ENCODE measurements at places on chromosomes 12 and 14. TPM values are rescaled to one million over a fixed set of nuclear protein-coding genes. Genes with fewer than 3 reads are reported as not detected.

DNA sequence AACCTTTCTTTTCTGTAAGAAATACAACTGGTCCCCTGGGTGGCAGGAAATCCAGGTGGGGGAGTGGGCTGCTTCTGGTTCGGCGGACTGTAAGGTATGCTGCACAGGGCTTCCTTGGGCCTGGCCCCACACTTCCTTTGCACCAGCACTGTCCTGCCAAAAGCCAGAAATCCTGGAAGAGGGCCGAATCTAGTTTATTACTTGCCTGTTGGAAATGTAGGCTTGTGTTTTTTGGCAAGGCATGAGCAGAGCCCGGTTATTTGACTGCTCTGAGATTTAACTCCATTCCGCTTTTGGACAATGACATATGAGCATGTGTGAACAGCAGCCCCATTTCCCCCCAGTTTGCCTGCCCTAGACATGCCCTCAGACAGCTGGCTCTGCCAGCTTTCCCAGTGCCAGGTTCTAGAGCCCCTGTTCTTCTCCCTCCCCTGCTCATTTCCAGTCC, 86.6 kb downstream of the BORCS5 start:
- DNase-seq, result no peak

- no peak for DNase-seq
These were observed 674.1 kb upstream of the ATXN7L3B start for GRCh38 chr12:73863546-73863945.

DNA sequence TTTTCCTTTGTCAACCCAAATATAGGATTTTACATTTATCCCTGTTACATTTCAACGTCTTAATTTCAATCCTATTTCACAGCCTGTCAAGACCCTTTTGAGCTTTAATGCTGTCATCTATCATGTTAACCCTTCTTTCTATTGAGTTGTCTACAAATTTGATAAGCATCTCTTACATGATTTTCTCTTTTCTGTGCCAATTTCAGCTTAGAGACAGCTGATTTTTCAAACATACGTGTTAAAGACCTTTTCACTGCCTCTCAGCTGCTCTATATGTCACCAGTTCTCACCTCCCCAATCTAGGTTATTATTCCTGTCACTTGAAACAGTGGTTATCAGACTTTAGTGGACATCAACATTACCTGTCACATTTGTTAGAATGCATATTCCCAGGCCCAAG, 181.3 kb downstream of the GXYLT1 start:
- DNase-seq, result no peak

DNA sequence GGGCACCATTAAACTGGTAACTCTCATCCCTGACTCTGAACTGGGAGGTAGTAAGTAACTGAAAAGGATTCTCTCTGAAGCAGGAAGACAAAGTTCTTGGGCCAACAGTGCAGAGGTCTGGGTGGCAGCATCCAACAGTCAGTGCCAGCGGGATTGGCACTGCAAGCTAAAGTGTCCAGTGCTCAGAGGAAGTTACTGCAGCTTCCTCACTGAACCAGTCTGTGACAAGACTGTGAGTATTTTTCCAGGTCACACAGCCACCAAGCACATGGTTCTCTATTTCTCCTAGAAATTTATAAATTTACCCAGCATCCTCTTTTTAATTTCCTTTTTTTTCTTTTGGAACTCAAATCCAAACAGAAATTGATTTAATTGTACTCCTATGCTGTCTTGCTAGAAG, 81.6 kb upstream of the FAR2 start:
- no peak for DNase-seq

DNA sequence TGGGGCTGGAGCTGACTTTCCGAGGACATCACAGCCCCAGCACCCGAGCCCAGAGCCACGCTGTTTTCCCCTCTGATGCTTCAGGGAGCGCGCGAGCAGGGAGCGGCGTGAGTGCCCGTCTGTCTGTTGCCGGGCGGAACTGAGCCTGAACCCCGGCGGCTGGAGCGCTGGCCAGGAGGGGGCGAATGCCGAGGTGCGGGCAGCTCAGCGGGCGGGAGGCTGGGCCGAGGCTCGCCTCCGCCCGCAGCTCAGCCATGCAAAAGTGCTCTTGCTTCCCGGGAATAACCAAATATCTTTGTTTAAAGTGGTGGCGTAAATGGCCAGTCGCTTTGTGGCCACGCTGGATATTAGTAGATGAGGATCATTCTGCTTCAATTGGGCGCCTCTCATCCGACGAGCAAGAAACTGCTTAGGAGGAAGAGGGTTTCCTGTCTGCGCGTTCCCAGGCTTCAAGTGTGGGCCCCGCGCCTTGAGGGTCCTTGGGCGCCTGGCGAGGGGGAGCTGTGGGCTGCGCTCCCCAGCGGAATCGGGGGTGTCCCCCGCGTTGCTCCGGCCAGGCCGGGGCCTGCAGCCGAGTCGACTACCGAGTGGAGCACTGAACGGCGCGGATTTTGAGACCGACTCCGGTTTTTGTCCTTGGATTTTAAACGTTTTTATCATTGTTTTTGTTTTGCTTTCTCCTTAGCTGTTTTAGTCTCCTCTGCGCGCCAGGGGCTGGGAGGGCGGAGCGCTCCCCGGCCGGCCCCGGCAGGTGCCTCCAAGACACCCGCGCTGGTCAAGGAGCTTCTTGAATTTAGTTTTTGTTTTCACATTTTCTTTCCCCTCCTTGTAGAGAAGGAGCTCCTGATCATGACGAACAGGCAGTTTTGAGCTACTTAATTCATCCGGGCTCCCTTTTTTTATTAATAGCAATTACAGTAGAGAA, 831 bp upstream of the NKX2-1 start:
- no peak for DNase-seq

Gene RND1
- 0.36 TPM for polyA plus RNA-seq

Gene ARHGAP9
- polyA plus RNA-seq, result 1.2 TPM

DNA sequence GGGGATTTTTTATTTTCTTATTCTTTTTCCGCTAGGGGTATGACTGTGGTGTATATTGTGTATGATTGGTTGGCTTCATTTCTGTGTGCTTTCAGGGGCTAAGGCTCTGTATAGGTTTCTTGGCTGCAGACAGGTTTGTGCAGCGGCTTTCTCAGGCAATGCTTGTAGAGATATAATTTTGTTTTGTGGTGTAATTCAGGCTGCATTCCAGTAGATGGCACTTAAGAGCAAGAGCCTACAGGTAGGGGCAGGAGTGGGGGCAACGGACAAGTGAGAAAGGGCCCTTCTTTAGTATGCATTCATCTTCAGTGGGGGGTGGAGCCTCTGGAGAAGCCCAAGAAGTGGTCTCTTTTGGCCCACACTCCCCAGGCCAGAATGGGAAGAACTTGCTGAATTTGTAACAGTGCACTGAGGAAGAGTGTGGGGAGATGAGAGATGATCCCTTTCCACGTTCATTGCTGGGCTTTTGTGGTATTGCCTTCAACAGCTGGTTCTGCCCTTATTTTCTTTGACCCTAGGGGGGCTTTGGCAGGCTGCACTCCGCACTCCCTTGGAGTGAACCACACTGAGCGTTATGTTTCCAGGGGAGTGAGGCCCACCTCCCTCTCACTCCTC, 78.6 kb downstream of the IFNG-AS1 start:
- no peak for DNase-seq

GRCh38 chr14:52365071-52365470, 51.0 kb downstream of the PTGER2 start:
- DNase-seq, result no peak
